Femur (tissue), 1 donor: ENCODE measurements at places on chromosomes 2 and 18.

- DNase-seq, result peak; percentile 72
Observed at GRCh38 chr2:8303322-8303832, 378.5 kb upstream of the ID2 start.

- DNase-seq, result peak; percentile 59
Observed at GRCh38 chr2:234257859-234258561, 207.5 kb downstream of the SPP2 start.

GRCh38 chr2:68031542-68032160 is 31.2 kb downstream of the C1D start:
- no peak for DNase-seq

GRCh38 chr18:46199515-46200147 is 95.4 kb downstream of the HAUS1 start:
- no peak for DNase-seq

DNA sequence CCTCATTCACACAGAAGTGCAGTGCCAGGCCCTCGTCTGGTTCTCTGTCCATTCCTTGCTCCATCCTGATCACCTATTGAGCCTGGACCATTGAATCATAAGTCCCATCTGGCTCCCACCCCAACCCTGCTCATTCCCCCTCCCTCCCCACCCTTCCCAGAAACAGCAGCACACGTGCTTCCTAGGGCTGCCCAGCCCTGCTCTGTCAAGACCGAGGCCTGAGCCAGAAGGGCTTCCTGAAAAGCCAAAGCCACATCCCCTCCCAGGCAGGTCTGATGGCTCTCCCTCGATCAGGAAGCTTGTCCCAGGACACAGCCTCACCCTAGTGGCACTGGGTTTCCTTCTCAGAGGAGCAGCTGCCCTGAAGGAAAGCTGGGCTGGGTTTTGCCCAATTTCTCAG is 79.8 kb upstream of the FZD7 start:
- DNase-seq, result no peak

DNA sequence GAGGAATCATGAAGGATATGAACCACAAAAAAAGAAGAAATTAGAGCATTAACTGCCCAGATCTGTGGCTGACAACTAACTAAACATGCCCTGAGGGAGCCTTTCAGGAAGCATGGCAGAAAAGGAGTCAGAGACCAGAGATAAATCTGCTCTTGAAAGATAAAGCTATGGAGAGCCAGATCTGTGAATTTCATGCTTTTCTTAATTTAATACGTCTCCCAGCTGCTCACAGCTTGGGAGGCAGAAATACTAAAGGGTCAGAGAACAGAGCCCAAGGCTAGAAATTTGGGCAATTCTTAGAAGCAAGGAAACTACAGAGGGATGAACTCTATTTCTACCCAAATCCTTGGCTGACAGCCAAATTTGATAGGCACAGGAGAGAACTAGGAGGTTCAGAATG is 223.0 kb upstream of the DPP10 start:
- DNase-seq, result no peak

DNA sequence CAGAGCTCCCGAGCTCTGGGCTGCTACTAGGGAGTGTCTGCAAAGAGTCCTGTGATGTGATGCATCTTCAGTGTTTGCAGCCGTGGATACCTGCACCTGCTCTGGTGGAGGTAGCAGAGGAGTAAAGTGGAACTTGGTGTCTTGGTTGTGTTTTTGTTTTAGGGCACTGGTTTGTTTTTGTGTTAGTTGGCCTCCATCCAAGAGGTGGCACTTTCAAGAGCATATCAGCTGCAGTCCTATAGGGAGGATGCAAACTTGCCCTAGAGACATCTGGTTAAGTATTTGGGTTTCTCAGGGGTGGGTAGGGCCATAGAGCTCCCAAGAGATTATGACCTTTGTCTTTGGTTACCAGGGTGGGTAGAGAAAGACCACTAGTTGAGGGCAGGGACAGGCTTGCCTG is 1249.0 kb upstream of the FAM98A start:
- DNase-seq, result no peak

- no peak for DNase-seq
Observed at GRCh38 chr2:10523406-10524189, 75.5 kb upstream of the ODC1 start.

- DNase-seq, result peak; percentile 31
Observed at GRCh38 chr2:218021536-218022071, 18.8 kb upstream of the TNS1 start.

DNA sequence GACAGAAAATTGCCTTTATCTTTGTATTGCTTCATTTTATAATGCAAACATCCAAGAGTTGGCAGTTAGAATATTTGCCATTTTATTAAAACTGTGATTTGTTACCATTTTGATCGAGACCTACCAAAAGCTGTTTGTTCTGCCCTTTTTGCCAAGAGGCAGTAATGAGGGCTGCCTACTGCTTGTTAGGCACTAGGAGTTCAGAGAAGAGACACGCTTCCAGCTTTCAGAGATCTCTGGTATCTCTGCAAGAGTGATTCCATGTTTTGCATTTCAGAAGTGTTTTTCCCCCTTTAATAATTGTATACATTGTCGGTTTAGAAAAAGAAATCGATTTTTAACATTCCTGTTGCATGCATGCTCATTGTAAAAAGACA is 628 bp downstream of the MRPL30 start:
- DNase-seq, result no peak

DNA sequence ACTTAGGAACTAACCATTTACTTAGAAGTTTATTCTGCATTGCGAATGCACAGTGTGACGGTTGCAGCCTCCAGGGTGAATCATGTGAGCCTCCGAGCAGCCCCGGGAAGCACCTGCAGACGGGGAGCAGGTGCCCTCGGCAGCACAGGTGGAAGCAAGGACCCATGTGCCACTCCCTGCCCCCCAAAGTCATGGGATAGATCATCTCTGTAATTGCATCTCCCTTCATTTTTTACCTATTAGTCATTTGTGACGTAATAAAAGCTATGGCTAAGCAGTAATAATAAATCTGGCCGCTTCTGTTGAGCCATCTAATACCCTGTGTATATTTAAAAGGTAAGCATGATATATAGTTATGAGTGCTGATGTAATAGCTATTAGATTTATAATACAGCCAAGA is 97.2 kb downstream of the PTGR3 start:
- no peak for DNase-seq

- DNase-seq, result no peak
Observed at GRCh38 chr2:186399082-186399644, 86.9 kb upstream of the ZC3H15 start.

GRCh38 chr2:239642406-239643004 is 241.7 kb upstream of the HDAC4 start:
- DNase-seq, result no peak

DNA sequence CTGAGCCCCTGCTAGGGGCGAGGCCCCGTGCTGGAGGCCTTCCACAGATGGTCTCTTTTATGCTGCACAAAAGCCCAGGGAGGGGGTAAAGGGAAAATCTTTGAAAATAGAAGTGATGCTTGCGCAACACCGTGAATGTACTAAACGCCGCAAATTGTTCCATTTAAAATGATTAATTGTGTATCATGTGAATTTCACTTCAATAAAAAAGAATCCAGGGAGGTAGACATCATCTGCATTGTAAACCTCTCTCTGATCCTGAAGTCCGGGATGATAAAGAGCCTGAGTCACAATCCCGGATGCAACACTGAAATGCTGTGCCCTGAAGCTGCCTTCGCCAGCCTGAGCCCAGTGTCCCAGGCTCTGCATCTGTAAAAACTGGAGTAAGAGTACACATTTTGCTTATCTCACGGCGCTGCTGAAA is 107.7 kb upstream of the PPP1CB start:
- no peak for DNase-seq

DNA sequence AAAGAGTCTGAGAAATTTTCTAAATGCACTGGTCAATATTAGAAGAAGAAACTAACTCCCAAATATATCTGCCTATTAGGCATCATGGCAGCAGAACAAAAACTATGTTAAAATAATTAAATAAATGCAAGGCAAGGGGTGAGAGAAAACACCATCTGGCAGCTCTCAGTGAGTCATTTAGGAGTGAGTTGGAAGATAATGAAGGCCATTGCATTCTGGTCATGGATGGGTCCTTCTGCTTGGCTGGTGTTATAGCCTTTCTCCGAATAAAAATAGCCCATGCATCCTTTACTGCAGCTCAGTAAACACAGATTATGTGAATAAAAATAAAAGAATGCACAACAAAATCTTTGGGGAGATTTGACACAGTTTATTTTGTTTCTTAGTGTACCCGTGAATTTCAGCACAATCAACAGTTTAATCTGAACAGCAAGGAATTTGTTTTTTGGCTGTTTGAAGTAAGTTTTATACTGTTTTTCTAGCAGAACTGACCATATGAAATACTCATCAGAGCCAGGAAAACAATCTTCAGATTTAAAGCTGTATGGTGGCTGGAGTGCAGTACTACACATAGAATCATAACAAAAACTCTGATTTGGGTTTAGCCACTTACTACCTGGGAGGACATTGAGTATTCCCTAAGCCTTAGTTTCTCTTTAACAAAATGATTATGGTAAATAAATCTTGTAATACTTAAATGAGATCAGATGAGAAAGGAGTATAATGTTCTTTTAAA is 225.1 kb upstream of the ITGA4 start:
- DNase-seq, result no peak

DNA sequence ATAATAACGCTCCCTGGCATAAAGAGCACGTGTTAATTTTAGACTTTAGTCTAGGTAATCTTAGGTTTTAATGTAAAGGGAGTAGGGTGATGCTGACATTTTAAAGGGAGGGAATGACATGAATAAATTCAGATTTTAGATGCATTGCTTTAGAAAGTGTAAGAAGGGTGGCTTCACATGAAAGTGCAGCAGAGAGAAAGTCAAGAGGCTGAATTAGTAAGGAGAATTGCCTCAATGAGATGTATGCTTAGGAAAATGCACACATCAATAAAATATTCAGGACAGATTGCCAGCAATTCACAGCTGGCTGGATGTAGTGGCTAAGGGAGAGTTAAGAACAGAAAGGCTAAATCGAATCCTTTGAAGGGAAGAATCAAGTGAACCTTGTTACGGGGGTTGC is 165.5 kb upstream of the CDH19 start:
- no peak for DNase-seq

- no peak for DNase-seq
Observed at GRCh38 chr2:9775999-9776712, 67.1 kb upstream of the TAF1B start.

GRCh38 chr18:53984021-53984420 is 240.4 kb downstream of the MBD2 start:
- no peak for DNase-seq

DNA sequence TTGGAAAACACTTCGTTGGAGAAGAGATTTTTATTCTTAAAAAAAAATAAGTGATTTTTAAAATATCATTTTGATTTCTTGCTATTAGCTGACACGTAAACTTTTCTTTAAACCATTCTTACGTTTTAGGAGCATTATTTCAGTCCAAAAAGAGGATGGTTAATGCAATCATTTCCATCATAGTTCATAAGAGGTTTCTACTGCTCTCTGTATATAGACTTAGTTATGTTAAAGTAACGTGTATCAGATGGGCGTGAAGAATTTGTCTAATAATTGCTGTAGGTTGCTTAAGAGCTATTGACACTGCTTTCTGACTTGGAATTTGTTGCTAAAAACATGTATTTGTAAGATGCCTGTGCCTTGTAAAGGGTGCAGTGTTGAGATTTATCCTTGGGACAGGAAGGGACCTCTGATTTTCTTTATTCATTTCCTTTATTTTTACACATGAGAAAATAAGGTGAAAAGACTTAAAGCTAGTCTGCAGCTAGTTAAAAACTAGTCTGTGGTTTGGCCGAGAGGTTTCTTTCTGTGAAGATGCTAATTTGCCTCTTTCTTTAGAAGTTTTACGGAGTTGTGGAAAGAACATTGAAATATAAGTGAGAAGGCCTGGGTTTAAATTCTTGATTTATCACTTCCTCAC is 2.9 kb downstream of the ANKRD12 start:
- no peak for DNase-seq

DNA sequence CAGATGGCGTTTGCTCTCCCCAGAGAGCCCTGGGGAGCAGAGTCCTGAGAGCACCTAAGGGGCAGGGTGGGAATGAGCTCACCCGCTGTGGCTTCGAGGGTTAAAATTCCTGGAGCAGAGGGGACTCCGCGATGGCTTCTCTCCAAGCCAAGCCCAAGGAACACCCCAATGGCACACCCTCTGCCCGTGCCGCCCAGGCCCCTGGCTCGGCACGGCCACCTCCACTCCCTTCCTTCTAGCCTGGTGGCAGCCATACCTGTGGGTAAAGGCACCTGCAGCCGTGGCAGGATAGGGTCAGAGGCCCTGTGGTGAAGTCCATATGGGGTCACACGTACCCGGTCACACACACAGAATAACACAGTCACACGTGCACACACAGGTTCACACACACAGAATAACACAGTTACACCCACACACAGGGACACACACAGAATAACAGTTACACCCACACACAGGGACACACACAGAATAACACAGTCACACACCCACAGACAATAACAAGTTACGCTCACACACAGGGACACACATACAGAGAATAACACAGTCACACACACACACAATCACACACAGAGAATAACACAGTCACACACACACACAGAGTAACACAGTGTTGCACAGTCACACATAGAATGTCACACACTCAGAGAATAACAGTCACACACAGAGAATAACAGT is 50.5 kb downstream of the RAMP1 start:
- DNase-seq, result no peak

- DNase-seq, result no peak
Observed at GRCh38 chr2:175048275-175048674, 43.1 kb upstream of the CHN1 start.

- no peak for DNase-seq
Observed at GRCh38 chr2:176768185-176768584, 444.4 kb upstream of the HNRNPA3 start.

- no peak for DNase-seq
Observed at GRCh38 chr2:151670846-151671597, 63.3 kb downstream of the NEB start.

- no peak for DNase-seq
Observed at GRCh38 chr2:16643099-16643498, 22.5 kb downstream of the CYRIA start.

DNA sequence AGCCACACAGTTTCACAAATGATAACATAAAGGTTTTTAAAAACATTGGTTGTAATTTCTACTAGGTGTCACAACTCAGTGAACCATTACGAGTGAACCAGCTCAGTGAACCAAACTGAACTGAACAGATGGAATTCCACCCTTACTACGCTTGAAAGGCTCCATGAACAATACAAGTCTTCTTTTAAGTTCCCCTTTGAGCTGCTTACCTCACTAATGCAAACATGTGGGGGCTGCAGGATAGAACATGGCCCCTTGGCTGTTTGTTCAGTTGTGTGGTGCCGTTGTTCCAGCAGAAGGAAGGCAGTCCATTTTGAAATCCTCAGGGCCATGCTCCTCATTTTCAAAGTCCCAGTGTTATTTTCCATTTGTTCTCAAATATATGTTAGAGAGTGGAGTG is 30.7 kb upstream of the KLHL14 start:
- no peak for DNase-seq

GRCh38 chr2:180062178-180062577 is 55.1 kb upstream of the CWC22 start:
- DNase-seq, result no peak

- DNase-seq, result no peak
Observed at GRCh38 chr2:9812945-9813311, 30.3 kb upstream of the TAF1B start.

DNA sequence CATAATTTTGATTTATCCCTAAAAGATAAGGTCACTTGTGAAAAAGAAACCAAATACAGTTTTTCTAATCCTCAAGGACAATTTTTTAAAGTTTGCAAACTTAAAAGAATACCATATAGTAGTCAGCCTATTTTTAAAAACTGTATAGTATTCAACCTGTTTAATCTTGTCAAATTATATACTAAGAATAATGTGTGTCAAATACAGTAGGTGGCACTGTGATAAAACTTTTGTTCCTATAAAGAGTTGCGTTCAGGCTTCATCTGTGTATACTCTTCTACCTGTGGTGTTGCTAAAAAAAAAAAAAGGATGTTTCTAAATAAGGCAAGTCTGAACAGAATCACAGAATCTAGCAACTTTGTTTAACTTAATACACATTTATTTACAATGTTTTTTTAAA is 68.6 kb downstream of the CCDC138 start:
- DNase-seq, result no peak
